Left ventricle myocardium inferior (tissue), 1 donor: ENCODE measurements at places on chromosomes 2 and 18. TPM values are rescaled to one million over a fixed set of nuclear protein-coding genes. Genes with fewer than 3 reads are reported as not detected.
A peak's percentile ranks its signal among the peaks of the same experiment; 100 is the strongest.

DNA sequence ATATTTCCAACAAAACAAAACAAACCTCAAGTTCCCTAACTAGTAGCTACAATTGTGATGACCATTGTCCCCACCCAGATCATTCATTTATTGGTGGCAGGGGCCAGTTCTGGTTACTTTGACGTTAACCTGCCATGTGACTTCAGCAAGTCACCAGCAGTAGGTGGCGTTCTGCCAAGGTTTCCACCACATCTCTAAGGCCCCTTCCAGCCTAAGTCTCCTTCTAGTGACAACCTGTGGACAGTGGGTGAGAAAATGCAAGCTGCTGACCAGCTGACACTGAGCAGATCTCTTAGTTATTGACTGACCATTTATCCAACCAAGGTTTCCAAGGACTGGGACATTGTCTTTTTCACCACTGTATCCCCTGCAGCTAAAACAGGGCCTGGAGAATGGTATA, 98.4 kb downstream of the GPR39 start:
- DNase-seq, result no peak

DNA sequence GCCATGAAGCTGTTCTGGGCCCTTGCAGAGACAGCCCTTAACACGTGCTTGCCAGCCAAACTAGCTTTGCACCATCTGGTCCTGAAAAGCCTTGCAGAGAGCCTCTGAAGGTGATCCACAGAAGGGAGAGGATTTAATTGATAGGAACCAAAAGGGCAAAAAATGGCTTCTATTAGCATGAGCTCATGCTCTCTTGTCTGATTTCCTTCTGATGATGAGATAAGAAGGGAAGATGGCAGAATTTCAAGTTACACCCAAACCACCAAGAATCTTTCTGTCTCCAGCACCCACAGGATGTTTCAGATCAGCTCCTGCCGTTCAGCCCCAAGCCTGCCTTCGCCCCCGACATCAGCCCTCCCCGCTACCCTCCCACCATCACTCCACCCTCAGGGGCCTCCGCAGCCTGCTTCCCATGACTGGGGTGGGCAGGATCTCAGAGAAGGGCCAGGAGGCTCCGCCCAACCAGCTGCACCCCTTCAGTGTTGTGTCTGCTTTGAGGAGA, 23.4 kb upstream of the GLI2 start:
- DNase-seq, result no peak

APOB gene
- total RNA-seq, result 9.1 TPM

SCN7A gene
- 22.3 TPM for total RNA-seq

GRCh38 chr2:11128243-11128951, 26.9 kb upstream of the SLC66A3 start:
- no peak for DNase-seq

DNA sequence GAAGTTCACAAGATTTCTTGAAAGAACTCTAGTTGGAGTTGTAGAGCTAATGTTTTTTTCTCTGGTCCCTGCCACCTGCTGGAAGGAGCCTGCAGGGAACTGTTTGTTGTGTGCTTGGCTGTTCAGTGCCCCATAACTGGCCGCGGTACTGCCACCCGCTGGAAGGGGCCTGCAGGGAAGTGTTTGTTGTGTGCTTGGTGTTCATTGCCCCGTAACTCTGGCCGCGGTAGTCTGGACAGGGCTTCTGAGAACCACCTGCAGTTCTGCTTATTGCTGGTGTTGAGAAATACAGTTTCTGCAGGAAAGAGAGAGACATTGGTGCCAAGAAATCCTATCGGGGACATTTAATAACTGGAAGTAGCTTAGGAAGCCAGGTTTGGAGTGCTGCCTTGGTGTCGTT, 58.1 kb downstream of the AGAP1 start:
- peak; percentile 38 for DNase-seq

IL37 gene
- not detected for total RNA-seq

- DNase-seq, result no peak
Measured at GRCh38 chr2:15986068-15986560, 45.8 kb downstream of the MYCN start.

EMX1 gene
- total RNA-seq, result not detected

COPS7B gene
- 21.3 TPM for total RNA-seq

DNA sequence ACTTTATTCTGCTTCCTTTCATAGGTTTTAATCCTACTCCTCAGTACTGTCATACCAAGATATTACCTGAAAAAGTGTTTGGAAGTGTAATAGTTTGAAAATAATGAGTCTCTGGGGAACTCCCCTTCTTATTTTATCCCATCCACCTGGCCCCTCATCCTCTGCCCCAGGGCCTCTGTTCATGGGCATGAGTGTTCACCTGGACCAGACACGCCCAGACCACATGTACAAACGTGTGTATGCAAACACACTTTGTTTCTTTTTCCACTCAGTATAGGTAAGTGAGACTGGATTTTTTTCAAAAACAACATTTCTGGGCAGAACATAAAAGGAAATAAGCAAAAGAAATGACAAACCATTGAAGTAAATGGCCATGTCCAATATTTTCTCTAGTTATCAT, 62.1 kb upstream of the THSD7B start:
- no peak for DNase-seq

CCDC85A gene
- total RNA-seq, result 4.4 TPM

GRCh38 chr2:234596696-234597575, 100.1 kb upstream of the ARL4C start:
- no peak for DNase-seq

DNA sequence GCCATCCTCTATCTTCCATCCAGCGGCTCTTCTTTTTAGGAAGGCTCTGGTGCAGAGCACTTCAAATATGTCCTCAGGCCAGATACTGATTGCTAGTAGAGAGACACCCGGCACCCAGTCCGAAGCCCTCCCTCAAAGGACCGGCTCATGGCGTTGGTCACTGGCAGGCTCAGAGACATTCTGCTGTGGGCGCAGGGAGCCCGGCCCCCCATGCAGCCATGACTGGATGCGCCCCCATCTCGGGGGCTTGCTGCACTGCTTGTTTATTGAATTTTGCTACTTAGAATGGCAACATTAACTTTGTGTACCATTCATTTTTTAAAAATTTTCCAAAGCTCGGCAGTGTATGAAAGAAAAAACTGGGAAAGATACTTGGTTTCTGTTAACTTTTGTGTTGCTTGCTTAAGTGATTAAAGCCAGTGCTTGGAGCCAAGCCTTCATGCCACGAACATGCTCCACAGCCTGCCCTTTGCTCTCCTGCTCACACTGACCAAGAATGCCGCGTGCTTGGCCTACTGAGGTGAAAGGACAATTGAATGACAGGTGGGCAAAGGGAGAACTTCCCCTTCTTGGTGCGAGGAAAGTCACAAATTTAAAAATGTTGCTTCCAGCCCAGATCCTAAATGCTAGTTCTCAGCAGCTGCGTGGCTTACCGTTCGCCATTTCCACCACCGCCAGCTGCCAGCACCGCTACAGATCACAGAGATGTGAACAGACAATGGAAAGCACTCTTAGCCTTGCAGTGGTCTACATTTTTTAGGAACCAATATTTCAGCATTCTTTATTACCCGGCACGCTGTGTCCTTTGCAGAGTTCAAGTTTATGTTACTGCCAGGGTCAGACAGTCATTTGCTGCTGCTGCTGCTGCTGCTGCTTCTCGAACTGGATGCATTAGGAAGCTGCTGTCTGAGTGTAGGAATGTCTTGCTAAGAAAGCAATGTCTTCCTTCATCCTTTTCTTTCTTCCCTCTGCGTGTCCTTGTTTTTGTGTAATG, 76.7 kb downstream of the FAM210A start:
- no peak for DNase-seq

HOXD10 gene
- total RNA-seq, result not detected

SPHKAP gene
- 100 TPM for total RNA-seq

- no peak for DNase-seq
Measured at GRCh38 chr18:62744076-62744968, 29.0 kb downstream of the PHLPP1 start.

DNA sequence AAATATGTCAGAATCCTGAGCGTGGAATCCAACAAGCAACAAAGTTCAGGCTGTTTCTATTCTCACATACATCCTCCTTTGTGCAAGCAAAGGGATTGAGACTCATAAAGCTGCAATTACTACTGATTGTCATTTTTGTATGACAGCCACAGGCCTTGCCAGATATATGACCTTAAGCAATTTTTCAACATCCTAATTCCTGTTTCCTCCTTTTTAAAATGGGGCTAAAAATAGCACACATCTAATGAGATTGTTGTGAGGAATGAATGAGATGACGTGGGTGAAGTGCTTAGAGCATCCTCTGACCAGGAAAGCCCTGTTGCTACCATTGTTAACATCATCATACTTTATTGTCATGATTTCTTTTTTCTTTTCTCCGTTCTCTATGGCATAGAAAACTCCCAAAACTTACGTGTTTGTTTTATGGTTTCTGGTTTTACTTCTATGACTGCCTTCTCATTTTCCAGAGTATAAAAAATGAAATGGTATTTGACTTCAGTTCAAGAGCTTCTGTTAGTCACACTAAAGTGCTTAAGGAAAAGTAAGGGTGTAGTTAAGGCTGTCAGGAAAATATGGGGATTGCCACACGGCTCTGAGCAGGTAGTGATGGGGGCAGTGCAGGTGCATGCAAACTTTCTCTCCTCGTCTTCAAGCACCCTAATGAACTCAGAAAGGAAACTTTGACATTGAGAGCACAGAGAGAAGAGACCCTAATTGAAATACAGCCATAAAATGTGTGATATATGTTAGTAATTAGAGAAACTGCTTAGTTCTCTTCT, 590.6 kb upstream of the NETO1 start:
- no peak for DNase-seq

PDE1A gene
- 17.3 TPM for total RNA-seq

GRCh38 chr2:49123600-49123999, 30.7 kb downstream of the FSHR start:
- DNase-seq, result no peak

DNA sequence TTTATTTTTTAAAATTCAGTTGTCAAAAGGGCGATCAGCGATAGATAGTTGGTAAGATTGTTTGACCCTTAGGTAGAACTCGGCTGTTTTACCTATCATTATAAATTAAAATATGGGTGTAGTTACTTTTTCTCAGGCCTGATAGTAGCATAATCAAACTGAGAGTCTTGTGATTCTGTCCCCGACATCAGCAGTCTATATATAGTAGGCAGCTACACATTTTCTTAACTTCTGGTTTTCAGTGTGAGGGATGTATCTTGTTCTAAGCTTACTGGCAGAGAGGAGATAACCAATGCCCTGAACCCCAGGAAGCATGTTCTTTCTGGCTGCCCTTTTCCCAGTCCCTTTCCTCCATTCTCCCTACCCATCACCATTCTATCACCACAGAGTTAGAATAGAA, 56.6 kb downstream of the XRCC5 start:
- no peak for DNase-seq

DNA sequence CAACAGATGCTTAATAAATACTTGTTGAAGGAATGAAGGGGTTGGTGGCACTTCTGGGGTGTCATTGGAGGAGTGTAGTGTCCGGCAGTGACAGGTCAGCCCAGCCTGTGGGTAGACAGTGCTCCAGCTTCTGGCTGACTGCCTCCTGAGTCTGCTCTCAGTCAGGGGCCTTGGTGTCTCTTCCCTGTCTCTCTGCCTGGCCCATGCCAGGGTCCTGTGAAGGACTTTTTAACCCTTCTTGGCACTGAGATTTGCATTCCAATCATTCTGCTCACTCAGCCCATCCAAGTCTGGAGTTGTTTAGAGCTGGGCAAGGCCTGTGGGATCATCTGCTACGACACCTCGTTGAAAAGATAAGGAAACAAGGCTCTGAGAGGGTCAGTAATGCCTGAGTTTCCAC, 1.4 kb upstream of the KCNK3 start:
- DNase-seq, result no peak

- DNase-seq, result no peak
Measured at GRCh38 chr2:3864943-3865865, 161.8 kb downstream of the DCDC2C start.

- no peak for DNase-seq
Measured at GRCh38 chr18:37467002-37467662, 98.5 kb downstream of the CELF4 start.
